ENCODE measurements at places on chromosomes 5 and 9.
A peak's percentile ranks its signal among the peaks of the same experiment; 100 is the strongest.

DNA sequence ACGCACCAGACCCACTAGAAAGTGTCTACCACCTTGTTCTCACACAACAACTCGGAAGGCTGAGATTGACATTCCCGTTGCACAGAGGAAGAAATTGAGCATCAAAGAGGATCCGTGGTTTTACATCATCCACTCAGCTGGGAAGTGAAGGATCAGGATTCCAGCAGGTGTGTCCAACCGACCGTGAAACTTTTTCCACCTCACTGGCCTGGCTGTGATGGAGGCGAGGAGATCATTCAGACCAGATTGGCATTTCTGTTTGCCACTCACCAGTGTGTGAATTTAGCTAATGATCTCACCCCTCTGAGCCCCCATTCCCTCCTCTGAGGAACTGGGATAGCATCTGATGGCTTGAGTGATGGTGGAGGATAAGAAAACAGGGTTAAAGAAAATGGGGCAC is 46.7 kb upstream of the CPLX2 start:
- no peak for DNase-seq

- DNase-seq, result no peak
Observed at GRCh38 chr5:61598126-61598525, 266.1 kb downstream of the ZSWIM6 start.

- no peak for DNase-seq
Observed at GRCh38 chr5:109805472-109805871, 115.7 kb downstream of the MAN2A1 start.

DNA sequence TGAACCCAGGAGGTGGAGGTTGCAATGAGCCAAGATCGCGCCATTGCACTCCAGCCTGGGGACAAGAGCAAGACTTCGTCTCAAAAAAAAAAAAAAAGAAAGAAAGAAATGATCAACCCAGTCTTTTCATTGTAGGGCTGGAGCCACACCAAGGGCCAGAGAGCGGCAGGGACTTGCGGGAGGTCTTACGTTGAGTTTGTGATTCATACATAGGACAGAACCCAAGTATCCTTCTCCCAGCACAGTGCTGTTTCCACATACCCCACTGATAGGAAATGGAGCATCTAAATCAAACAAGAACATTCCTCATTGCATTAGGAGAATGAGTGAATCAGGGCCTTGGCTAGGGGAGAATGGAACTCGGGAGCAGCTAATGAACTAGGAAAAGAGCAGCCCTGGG is 3.5 kb upstream of the TNIP1 start:
- no peak for DNase-seq

- no peak for DNase-seq
Observed at GRCh38 chr9:107750741-107751566, 261.4 kb upstream of the KLF4 start.

DNA sequence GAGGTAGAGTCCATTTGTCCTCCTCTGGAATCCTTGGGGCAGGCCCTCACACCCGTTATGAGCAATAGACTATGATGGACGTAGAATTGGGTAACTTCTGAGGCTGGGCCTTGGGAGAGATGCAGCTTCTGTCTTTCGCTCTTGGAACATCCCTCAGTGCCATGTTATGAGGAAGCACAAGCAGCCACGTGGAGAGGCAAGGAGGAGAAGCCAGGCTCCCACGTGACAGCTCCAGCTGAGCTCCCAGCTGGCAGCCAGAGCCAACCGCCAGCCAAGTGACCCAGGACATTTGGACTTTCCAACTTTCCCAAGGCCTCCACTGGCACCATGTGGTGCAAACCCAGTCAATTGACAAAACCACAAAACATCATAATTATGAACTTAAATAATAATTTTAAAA is 43.0 kb upstream of the BOD1 start:
- DNase-seq, result no peak

GRCh38 chr5:102523541-102524175 is 24.9 kb upstream of the SLCO6A1 start:
- DNase-seq, result no peak

GRCh38 chr9:121699571-121700164 is 48.2 kb downstream of the DAB2IP start:
- no peak for DNase-seq

- DNase-seq, result no peak
Observed at GRCh38 chr9:77474936-77475335, 173.2 kb downstream of the GNA14 start.

GRCh38 chr5:146463446-146463845 is 16.3 kb downstream of the TCERG1 start:
- no peak for DNase-seq

- DNase-seq, result peak; percentile 47
Observed at GRCh38 chr5:131634666-131634995, 398 bp downstream of the RAPGEF6 start.

DNA sequence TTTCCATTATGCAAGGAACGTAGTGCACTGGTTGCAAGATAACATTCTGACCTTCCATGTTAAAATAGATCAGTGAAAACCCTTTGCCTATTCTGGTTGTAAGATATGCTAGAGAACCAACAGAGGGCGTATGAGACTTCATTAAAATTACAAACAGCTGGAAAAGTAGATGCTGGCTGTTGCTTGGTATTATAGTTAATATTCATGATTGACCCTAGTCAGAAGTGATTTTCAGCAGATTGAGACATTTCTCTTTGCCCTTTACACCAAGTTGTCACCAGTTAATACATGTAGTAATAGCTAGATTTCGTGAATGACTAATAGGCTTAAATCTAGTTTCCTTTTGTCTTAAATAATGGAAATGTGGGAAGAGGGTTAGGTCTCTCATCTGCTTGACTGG is 13.8 kb upstream of the FGF18 start:
- no peak for DNase-seq

DNA sequence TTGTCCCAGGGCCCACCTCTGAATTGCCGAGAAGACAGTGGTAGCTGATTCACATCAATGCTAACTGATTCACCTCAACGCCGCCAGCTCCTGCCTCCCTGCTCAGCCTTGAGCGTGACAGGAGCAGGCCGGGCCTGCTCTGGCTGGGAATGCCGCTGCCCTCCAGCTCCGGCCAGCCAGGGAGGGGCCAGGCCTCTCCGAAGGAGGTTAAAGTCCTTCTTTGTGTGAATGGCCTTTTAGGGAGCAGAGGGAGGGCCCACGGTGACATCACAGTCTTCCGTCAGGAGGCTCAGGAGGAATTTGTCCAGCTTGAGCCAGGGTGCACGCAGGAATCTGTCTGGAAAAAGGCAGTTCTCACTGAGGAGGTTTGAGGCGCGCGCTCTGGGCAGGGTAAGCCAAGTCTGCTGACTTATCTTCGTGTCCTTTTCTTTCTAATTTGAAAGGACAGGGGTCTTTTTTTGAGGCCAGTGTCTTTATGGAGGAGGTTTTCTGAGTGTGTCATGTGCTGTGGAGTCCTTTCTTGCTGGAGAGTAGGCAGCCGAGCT is 82.7 kb downstream of the C9orf152 start:
- DNase-seq, result no peak

DNA sequence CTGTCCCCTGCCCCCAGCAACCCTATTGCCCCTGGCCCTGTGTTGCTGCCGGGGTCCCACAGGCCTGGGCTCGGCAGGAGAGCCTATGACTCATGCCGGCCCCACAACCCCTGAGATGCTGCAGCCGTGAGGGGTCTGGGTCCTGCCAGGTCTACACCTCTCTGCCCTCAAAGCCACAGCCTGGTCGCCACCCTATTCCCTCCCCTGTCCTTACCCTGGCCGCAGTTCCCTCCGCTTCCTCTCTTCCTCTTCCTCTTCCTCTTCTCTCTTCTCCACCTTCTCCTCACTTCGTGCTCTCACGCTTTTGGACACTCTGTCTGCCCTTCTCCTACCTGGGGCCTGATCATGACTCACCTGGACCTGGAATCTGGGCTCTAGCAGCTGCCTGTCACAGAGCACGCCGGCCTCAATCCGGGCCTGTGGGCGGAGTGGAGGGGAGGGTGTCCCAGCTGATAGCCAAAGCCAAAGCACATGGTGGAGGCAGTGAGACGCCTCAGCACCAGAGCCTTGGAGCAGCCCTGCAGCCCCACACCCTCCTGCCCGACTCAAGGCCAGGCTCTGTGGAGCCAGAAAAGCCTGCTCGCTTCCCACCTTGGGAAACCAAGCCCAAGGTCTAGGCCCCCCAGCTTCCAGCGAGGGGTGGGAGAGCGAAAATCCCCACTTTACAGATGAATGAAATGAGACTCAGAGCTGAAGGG is 26.8 kb upstream of the CSF1R start:
- DNase-seq, result no peak

DNA sequence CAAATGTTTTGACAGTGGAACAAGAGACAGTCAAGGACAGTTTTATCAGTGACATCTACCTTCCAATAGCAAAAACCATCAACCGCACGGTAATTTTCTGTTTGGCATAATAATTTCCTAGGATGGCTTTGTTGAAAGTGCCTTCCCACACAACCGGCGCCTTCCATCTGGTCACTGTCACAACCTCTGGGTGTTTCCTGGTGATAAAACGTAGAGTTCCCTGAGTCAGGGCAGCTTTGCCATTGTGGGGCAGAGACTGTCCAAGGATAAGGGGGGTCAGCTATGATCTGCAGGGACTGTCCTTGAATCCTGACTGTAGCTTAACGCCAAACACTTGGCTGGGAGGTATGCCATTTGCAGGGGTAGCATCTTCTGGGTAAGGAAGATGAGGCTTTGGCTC is 47.6 kb downstream of the GGTA1 start:
- DNase-seq, result no peak

DNA sequence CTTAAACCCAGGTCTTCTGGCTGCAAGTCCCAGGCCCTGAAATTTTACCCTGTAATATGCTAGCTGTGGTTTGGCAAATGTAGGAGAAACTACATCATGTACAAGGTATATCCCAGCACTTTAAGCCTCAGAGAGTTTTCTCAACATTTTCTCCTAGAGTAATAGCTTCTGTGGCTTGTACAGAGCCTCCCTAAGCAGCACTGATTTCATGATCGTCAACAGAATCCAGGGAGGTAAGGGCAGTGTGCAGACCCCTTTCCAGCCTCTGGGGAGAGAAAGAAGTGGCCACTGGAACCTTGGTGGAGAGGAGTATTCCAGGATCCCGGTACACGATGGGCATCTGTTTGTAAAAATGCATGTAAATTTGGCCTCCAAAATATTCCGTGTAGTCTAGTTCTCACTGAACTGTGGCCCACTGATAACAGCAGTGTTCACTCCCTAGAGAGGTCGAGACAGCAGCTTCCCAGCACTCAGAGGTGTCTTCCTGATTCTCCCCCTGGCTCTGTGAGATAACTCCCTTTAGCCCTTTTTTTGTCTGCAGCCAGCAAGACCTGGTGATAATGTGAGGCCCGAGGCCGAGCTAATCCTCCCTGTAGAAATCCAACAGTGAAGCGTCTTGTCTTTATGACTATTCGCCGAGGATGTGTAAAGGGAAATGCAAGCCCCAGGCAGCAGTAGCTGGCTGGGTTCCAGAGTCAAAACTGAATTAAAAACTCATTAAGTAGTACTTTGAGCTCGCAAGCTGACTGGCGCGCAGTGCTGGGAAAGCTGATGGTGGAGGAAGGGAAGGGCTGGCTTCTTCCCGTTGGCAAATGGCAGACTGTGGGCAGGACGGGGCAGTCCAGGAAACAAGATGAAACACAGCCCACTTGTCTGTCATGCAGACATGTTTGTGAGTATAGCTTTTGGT is 59.0 kb downstream of the MAP1B start:
- no peak for DNase-seq

DNA sequence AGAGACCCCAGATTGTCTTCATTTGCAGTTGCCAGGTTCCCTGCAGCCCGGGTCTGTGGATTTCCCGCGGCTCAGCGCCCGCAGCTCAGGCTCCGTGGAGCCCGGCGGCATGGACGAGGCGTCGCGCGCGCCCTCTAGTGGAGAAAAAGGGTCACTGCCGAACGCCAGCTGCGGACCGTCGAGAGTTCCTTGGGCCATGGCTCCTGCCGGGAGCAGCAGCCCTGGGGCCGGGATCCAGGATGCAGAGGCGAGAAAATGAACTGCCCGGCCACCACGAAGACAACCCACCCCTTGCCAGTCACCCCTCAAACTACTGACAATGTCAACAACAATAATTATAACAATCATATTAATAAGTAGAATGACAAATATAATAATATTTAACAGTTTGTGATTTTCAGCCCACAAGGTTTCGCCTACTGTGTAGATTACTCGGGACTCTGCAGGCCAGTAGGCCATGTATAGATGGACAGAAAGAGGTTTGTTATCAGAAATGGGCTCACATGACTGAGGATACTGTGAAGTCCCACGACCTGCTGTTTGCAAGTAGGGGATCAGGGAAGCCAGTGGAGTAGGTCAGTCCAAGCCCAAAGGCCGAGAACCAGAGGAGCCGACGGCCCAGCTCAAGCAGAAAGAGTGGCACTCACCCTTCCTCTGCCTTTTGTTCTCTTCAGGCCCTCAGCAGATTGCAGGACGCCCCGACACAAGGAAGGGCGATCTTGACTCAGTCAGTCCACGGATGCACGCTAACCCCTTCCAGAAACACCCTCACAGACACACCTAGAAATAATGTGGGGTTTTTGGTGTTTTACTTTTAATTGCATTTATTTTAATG is 43.1 kb downstream of the BOD1 start:
- peak; percentile 74 for DNase-seq

GRCh38 chr9:135948968-135949367 is 12.2 kb downstream of the UBAC1 start:
- no peak for DNase-seq

- no peak for DNase-seq
Observed at GRCh38 chr5:72096602-72097188, 10.6 kb upstream of the MAP1B start.

DNA sequence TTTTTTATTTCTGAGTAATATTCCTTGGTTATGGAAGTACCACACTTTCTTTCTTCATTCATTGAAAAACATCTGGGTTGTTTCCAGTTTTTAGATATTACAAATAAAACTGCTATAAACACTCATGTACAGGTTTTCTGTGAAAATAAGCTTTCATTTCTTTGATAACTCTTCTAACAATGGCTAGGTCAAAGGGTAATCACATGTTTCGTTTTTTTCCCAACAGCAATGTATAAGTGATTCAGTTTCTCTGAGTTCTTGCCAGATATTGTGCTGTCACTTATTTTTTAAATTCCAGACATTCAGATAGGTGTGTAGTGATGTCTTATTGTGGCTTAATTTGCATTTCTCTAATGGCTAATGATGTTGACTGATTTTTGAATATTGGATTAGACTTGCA is 16.7 kb upstream of the TNPO1 start:
- DNase-seq, result no peak

GRCh38 chr9:136538599-136539426 is 7.0 kb downstream of the NOTCH1 start:
- peak; percentile 58 for DNase-seq

DNA sequence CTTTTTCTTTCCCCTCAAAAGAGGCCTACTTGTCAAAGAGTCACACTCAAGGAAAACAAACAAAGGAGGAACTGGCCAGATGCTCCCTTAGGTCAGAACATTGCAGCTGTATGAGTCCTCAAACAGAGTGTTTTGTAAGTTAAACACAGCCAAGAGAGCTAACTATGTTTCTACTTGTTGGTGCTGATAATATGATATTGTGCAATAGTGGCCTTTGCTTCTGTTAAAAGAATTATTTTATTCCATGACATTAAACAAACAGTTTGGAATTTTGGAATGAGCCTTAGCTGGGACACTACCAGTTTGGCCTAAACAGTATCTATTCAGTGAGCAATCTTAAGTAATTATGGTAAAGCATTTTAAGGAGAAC is 56.0 kb upstream of the TPD52L3 start:
- DNase-seq, result no peak

Measured in stimulated activated CD4-positive, alpha-beta T cell treated with anti-CD3 and anti-CD28 coated beads, Interleukin-2, amount 100 ng/mL, for 48 hours (primary cell).